ENCODE measurements at places on chromosomes 13 and 19.

GRCh38 chr19:37983916-37984315 is 76.9 kb downstream of the SIPA1L3 start:
- DNase-seq: no peak

DNA sequence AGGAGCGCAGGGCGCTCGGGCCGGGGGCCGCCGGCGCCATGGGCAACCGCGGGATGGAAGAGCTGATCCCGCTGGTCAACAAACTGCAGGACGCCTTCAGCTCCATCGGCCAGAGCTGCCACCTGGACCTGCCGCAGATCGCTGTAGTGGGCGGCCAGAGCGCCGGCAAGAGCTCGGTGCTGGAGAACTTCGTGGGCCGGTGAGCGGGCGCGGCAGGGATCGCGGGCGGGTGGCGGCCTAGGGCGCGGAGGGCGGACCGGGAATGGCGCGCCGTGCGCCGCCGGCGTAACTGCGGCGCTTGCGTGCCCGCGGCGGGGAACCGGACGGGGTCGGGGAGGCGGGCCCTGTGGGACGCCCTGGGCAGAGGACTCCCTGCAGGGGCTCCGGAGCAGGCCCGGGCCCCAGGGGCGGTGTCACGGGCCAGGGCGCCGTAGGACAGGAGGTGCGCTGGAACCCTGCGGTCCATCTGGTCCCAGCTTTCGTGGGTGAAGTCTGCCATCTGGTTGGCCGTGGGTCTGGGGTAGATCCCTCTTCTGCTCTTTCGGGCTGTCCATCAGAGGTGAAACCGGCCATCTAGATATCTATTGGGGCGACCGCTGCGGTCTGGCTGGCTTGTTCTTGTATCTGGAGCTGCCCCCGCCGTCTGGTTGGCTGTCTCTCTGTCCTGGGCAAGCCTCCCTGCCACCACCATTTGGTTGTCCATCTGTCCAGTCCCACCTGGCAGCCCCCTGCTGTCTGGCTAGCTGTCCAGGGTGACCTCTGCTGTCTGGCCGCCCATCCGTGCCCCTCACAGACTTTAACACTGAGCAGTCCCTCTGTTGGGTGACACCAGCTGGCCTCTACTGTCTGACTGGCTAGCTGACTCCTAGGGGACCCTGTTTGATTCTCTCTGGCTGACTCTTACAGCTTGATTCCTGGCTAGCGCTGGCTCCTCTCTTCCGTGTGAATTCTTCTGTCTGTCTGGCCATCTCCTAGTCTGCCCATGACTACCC is 622 bp downstream of the DNM2 start:
- DNase-seq: peak; percentile 15

DNA sequence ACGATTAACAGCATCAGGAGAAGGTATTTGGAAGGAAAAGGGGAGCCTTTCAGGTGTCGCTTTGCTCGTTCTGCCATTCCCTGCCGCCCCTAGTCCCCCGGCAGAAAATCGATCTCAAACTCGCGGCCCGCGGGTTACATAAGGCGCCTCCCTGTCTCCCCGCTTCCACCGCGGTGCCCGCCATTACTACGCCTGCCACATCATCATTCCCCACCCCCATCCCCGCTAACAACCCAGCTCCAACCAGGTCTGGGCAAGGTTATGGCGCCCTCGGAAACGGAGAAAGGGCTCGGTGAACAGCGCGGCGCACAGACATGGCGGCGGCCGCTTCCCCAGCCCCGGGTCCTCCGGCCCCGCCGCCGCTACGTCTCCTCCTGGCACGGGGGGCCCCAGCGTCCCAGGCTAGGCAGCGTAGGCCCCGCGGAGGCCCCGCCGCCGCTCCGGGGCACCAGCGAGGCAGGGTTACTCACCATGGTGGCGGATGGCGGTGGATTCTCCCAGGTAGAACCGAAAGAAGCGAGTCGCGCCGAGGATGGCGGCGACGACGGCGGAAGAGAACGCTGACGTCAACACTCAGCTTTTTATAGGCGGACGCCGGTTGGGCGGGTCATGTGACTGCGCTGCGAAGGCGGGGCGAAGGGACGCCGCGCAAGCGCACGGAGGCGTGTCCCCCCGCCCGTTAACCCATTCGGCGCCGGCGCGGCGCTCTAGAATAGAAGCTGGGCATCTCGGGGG is at the start of gene EEF2:
Gene EEF2 (minus strand): TSS at position 556 of the 735 bp plus-strand sequence. CDS start 83 bp downstream, at position 473.
- DNase-seq: peak; percentile 91

GRCh38 chr19:19338082-19338481 is 17.5 kb downstream of the MAU2 start:
- no peak for DNase-seq

DNA sequence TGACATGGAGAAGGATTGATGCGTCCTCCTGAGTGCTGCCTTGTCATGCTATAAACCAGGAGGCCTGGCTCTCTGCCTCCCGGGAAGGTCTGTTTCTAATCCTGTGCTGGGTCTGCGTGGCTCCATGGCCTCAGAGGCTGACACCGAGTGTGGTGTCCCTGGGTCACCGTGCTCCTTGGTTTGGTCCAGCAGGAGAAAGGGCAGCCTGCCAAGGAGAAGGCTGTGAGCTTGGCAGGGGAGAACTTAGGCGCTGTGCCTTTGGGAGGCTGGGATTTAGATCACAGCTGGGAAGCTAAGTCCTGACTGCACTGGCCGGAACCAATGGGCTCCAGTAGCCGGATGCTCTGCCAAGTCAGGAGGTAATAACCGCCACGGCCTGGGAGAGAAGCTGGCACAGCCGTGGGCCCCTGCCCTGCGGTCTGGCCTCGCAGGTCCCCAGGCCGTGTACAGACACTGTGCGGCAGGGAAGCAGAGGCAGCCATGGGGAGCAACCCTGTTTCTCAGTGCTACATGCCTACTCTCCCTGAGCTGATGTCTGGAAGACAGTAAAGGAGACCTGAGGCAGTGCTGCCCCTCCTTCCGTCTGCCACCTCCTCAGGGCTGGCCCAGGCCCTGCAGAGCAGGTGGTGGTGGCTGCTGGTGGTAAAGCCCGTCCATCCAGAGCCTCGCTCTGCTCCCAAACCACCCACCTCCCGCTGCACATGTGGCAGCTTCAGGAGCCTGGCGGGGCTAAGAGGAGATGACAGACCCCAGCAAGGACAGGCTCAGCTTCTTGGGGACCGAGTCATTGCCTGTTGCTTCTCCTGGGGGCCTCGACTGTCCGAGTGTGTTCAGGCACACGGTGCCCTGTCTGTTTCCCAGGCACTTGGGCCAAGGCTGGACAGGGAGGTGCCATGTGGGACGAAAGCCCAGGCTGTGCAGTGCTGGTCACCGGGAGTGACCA is 44.9 kb downstream of the C13orf46 start:
- peak; percentile 92 for DNase-seq

- peak; percentile 92 for DNase-seq
Observed at GRCh38 chr19:10533646-10534386, 9.9 kb upstream of the ATG4D start.

GRCh38 chr13:112444416-112445399 is 68.6 kb downstream of the SPACA7 start:
- DNase-seq: no peak

DNA sequence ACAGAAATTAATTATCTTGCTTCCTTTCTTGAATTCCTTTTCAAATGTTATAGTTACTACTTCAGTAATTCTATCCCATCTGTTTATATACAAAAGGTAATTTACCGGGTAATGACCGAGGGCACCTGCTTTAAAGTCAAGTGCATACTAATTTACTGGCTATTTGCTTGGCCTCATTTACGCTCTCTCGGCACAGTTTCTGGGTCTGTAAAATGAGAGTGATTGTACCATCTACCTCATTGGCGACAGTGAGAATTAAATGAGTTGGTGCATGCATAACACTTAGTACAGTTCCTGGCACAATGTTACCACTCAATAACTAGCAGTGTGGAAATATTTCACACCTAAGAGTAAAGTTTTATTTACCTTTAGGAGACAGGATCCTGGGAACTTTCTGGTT is 111.6 kb downstream of the GGACT start:
- DNase-seq: no peak
